Ascending aorta (tissue), 2 donors: ENCODE measurements at places on chromosomes 2 and 18.
A peak's percentile ranks its signal among the peaks of the same experiment; 100 is the strongest.

- DNase-seq = no peak
Observed at GRCh38 chr2:16102976-16103380, 162.6 kb downstream of the MYCN start.

DNA sequence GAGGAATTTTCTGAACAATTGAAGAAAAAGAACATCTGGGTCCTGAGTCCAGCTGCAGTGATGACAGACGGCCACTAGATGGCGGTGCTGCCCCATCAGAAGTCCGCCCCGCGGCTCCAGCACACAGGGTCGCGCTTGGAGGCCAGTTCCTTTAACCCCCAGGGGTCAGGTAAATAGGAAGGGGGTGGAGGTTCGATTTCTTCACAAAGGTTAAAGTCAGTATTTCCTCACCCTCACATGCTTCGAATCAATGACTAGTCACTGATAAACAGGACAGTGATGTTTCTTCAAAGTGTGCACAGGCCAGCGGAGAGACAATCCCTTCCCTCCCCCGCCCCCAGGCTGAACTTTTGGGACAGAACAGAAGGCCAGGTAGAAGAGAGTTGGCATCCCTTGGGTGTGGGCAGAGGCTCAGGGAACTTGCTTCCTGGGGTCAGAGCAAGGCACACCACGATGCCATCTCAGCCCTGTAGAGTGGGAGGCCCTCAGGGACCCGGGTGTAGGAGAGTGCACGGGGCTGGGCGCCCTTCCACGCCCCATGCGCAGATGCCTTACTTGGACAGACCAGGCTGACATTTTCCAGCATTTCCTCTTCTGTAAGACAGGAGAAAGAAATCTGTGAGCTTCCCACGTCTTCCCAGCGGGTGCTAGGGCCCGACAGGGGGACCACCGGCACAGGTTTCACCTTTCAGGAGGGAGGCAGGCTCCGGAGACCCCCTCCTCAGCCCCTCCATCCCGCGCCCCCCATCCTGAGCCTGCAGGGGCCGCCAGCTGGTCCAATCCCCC is 722 bp downstream of the APOB start:
- no peak for DNase-seq

DNA sequence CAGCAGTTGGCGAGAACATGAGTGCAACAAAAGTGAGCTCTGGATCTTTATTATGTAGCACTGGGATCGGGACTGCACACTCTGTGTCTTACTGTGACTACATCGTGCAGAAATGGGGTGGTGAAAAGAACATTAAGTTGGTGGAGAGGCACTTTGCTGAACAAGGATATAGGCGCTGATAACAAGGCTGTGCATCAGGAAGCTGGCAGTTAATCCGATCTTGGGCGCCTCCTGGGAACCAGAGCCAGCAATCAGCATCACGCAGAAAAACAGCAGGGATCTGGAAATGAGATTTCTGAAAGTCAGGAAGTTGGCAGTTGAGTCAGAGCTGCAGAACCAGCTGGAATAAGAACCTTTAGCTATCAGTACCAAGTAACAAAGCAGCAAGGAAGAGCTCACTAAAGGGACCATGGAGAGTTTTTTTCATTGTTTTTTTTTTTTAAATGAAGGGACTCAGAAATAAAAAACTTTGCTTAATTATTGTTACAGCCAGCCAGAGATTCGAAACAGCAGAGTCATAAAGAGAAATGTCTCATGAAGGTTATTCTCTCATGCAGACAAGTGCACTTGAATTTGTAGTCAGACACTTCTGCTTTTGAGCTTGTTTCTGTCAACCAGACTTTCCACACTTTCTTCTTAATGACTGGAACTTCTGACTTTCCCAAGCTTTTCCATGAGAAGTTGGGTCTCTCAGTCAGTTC is 22.8 kb upstream of the MYO3B start:
- no peak for DNase-seq

- no peak for DNase-seq
Observed at GRCh38 chr2:234670806-234671205, 173.9 kb upstream of the ARL4C start.

DNA sequence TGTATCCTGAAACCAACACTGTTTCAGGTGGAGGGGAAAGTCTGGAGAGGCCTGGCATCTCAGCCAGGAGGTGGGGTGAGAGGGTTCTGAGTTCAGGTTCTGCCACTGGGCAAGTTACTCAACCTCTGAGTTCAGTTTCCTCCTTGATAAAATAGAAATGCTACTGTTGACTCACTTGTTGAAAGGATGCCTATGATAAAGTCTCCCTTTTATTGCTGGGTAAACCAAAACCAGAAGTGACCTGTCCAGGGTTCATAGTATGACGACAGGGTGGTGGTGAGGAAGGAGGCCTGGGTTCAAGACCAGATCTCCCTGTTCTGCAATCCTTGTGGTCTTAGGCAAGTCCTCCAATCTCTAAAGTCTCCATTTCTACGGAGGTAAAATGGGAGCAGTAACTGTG is 232.7 kb downstream of the PRKCE start:
- no peak for DNase-seq

DNA sequence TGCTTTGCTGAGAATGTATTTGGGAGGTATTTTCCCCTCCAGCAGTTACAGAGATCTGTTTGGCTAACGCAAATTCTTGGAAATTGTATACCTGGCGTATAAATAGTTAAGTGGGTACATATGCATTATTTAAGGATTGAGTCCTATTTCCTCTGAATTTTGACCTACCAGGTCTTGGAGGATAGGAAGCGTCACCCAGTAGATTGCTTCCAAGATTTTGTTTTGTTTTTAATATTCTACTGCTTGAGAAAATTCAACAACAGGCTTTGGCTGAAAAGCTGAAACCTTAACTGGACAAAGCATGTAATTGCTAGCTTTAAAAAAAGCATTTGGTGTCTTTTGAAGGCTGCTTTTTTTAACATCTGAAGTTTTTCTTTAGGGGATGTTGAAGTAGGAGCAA is 150.1 kb downstream of the WDSUB1 start:
- no peak for DNase-seq

- no peak for DNase-seq
Observed at GRCh38 chr2:99737537-99737936, 247.7 kb upstream of the REV1 start.

- DNase-seq = no peak
Observed at GRCh38 chr2:102484310-102485061, 11.5 kb downstream of the SLC9A4 start.

DNA sequence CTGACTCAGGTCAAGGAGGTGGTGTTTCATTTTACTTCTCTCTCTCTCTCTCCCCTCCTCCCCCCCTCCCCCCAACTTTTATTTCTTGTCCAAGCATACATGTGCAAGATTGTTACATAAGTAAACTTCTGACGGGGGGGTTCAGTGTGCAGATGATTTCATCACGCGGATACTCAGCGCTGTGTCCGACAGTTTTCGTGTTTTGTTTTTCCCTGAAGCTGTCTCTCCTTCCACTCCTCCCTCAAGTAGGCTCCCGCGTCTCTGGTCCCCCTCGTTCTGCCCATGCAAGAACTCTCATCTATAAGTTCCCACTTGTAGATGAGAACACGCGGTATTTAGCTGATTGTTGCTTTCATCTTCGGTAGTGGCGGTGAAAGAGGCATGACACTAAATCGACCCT is 111.0 kb upstream of the ANKRD30BL start:
- DNase-seq = no peak

GRCh38 chr2:94958245-94958644 is 67.3 kb upstream of the MAL start:
- no peak for DNase-seq

DNA sequence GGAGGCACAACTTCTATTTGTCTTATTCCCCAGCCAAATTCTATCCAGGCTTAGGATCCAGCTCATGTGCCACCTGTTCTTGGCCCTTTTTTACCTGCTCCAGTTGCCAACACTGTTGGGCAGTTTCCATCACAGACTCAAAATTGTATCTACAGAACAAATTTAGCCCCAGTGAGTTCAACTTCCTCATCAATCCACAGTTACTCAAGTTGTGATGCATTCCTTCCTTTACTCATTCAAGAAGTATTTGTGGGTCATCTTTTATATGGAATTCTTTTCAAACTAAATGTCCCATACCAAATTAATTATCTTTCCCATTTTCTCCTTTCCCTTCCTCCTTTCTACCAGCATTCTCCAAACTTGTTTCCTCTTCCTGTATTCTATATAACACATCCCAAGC is 12.7 kb upstream of the DDX18 start:
- DNase-seq = no peak

- no peak for DNase-seq
Observed at GRCh38 chr18:7953095-7953958, 386.2 kb downstream of the PTPRM start.

- DNase-seq = no peak
Observed at GRCh38 chr2:189569295-189569910, 11.2 kb downstream of the SLC40A1 start.

DNA sequence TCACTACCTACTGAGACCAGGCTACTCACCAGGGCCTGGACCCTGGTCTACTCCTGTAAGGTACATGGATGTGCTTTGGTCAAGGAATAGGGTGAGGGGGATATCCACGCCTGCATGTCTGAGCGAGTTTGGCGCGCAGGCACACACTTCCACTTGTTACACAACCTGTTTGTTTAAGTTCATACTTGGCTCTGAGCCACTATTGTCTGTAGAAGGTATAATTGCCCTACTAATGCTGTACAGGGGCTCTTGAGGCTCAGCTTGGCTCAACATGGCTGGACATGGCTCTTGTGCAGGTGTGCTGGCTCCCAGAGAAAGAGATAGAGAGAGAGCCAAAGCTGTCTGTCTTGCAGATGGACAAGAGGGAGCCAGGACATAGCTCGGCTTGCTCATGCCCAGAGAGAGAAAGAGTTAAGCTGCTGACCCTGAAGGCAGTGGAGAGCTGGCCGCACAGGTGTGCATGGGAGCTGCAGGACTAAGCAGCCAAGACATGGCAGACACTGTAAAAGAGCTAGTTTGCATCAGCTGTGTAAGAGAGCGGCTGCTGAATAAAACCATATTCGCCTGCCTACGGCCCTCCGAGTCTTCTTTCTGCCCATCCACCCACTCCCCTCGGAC is 35.2 kb downstream of the NPPC start:
- no peak for DNase-seq

GRCh38 chr2:109213646-109214433 is 84.8 kb downstream of the SH3RF3 start:
- peak; percentile 33 for DNase-seq
